ENCODE measurements at places on chromosomes 12 and 14. TPM values are rescaled to one million over a fixed set of nuclear protein-coding genes. Genes with fewer than 3 reads are reported as not detected.
A peak's percentile ranks its signal among the peaks of the same experiment; 100 is the strongest.

- no peaks in the 10 kb centered on the region for H3K36me3 ChIP-seq
- no peaks in the 10 kb centered on the region for H3K4me1 ChIP-seq
- H3K4me3 ChIP-seq = no peak overlapping the region
- H3K27me3 ChIP-seq = no peaks in the 10 kb centered on the region
Measured at GRCh38 chr14:29846339-29847055, 81.2 kb downstream of the PRKD1 start.

GRCh38 chr14:100302616-100303015, 3.6 kb downstream of the SLC25A29 start:
- H3K4me1 ChIP-seq = peaks cover 6% of the 10 kb centered on the region
- no peak overlapping the region for H3K4me3 ChIP-seq
- no peak overlapping the region for H3K27ac ChIP-seq
- H3K27me3 ChIP-seq = peaks cover 4% of the 10 kb centered on the region

GRCh38 chr14:72714871-72715214, 179.1 kb downstream of the DPF3 start:
- H3K4me3 ChIP-seq = no peak overlapping the region
- DNase-seq = peak; percentile 23

- no peak overlapping the region for H3K27ac ChIP-seq
- no peaks in the 10 kb centered on the region for H3K36me3 ChIP-seq
- no peak overlapping the region for H3K4me3 ChIP-seq
- DNase-seq = no peak
Measured at GRCh38 chr12:3165078-3165980, 88.2 kb downstream of the TSPAN9 start.

DNA sequence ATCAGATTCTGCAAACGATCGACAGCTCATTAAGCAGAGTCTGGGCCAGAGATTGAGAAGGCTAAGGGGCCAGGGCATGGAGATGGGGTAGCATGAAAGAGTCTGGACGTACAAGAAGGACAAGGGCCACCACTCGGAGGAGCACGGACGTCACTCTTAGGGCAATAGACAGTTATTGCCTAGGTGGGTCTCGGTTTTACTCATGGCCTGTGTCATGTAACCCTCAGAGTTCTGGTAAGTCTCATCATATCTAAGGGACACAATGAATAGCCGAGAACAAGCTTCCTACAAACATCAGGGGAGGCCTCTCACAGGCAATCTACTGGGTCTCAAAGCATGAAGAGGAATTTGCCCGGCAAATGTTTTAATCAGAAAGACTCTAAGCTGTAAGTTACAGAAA, 30.4 kb upstream of the ITPK1 start:
- no peaks in the 10 kb centered on the region for H3K27me3 ChIP-seq
- H3K27ac ChIP-seq = no peak overlapping the region
- no peak overlapping the region for H3K4me3 ChIP-seq
- DNase-seq = no peak

GRCh38 chr14:33556382-33557121, 394.3 kb downstream of the EGLN3 start:
- no peaks in the 10 kb centered on the region for H3K27me3 ChIP-seq
- DNase-seq = no peak
- H3K36me3 ChIP-seq = no peaks in the 10 kb centered on the region
- no peak overlapping the region for H3K4me3 ChIP-seq
- no peaks in the 10 kb centered on the region for H3K4me1 ChIP-seq

- no peaks in the 10 kb centered on the region for H3K27me3 ChIP-seq
- H3K27ac ChIP-seq = no peak overlapping the region
- H3K36me3 ChIP-seq = no peaks in the 10 kb centered on the region
- no peaks in the 10 kb centered on the region for H3K4me1 ChIP-seq
Measured at GRCh38 chr12:125549171-125549570, 483.9 kb downstream of the AACS start.

- no peaks in the 10 kb centered on the region for H3K36me3 ChIP-seq
- no peaks in the 10 kb centered on the region for H3K4me1 ChIP-seq
- H3K27ac ChIP-seq = no peak overlapping the region
- no peak overlapping the region for H3K4me3 ChIP-seq
- no peaks in the 10 kb centered on the region for H3K27me3 ChIP-seq
- DNase-seq = no peak
Measured at GRCh38 chr14:102481791-102482238, 27.8 kb downstream of the ANKRD9 start.

DNA sequence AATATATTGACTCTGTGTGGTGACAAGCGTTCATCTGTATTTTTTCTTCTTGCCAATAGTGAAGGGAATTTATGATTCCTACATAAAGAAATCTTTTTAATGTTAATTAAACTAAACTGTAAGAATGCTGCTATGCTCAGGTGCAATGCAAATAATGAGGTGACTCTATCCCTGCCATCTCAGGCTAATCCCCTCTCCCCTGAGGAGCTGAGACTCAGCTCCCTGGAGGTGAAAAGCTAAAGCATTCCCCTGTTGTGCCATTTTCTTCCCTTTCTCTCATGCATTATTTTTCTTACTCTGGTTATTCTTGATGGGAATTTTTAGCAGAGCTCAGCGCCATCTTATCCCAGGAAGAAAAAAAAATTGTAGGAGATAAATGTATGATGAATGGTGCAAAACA, 113.9 kb upstream of the FGD4 start:
- H3K27ac ChIP-seq = no peak overlapping the region
- H3K4me1 ChIP-seq = no peaks in the 10 kb centered on the region
- H3K36me3 ChIP-seq = no peaks in the 10 kb centered on the region

DNA sequence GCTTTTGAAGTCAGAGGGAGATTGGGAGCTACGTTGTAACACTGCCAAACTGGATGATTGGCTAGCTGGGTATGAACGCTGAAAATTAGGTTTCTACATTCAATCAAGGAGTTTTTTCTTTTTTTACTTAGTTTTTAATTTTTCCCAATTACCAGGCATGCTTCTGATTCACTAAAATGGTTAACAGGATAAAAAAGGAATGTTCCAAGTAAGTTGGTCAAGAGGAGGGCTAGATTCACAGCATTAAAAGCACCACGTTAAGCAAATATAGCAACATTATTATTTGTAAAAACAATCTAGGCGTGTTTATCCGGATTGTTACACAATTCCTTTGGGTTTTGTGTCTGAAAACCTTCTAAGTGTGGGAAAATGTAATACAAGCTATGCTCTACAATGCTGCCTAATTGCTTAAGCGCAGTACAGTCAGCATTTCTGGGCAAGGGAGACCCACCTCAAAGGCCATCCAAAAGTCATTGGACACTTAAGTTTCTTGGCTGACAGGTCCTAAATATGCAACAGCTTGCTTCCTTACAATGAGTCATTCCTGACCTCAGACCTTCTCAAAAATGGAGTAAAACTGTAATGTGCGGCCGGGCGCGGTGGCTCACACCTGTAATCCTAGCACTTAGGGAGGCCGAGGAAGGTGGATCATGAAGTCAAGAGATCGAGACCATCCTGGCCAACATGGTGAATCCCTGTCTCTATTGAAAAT, 1.2 kb downstream of the RPLP0 start:
- H3K4me3 ChIP-seq = peak overlapping the region; percentile 91
- H3K27me3 ChIP-seq = no peaks in the 10 kb centered on the region
- H3K4me1 ChIP-seq = peaks cover 47% of the 10 kb centered on the region

GRCh38 chr14:77912754-77913556, 113.0 kb downstream of the ADCK1 start:
- no peaks in the 10 kb centered on the region for H3K4me1 ChIP-seq
- H3K27ac ChIP-seq = no peak overlapping the region
- no peaks in the 10 kb centered on the region for H3K36me3 ChIP-seq
- DNase-seq = no peak

DNA sequence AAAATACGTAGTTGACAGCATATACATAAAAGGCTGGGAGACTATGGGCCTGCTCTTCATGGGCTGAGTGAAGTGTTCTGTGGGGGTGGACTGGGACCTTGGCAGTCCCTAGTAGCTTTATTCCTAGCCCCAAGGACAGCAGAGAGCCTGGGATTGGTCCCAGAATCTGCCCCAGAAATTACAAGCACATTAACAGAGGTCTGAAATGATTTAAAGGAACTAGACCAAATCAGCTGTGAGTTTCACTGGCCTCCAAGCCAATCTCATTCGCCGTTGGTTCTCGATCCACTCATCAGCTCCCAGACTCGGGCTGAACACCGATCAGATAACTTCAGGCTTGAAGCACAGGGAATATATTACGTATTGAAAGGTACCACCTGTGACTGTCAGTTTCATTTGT, 77.0 kb upstream of the PSMC1 start:
- no peak for DNase-seq
- H3K4me1 ChIP-seq = no peaks in the 10 kb centered on the region
- H3K27me3 ChIP-seq = no peaks in the 10 kb centered on the region
- H3K4me3 ChIP-seq = no peak overlapping the region

- DNase-seq = no peak
- H3K4me1 ChIP-seq = peaks cover 23% of the 10 kb centered on the region
- no peak overlapping the region for H3K27ac ChIP-seq
- H3K36me3 ChIP-seq = peaks cover 27% of the 10 kb centered on the region
- no peak overlapping the region for H3K4me3 ChIP-seq
- no peaks in the 10 kb centered on the region for H3K27me3 ChIP-seq
Measured at GRCh38 chr12:122976648-122976975, 1.6 kb downstream of the OGFOD2 start.

- DNase-seq = no peak
- no peaks in the 10 kb centered on the region for H3K4me1 ChIP-seq
- peaks cover 44% of the 10 kb centered on the region for H3K36me3 ChIP-seq
- H3K27ac ChIP-seq = no peak overlapping the region
- H3K4me3 ChIP-seq = no peak overlapping the region
- H3K27me3 ChIP-seq = no peaks in the 10 kb centered on the region
Measured at GRCh38 chr14:74826574-74826973, 49.4 kb downstream of the PROX2 start.

GRCh38 chr12:10829994-10830393, 3.8 kb upstream of the TAS2R10 start:
- no peaks in the 10 kb centered on the region for H3K27me3 ChIP-seq
- no peak for DNase-seq
- no peak overlapping the region for H3K27ac ChIP-seq
- H3K4me1 ChIP-seq = no peaks in the 10 kb centered on the region
- H3K4me3 ChIP-seq = no peak overlapping the region

DNA sequence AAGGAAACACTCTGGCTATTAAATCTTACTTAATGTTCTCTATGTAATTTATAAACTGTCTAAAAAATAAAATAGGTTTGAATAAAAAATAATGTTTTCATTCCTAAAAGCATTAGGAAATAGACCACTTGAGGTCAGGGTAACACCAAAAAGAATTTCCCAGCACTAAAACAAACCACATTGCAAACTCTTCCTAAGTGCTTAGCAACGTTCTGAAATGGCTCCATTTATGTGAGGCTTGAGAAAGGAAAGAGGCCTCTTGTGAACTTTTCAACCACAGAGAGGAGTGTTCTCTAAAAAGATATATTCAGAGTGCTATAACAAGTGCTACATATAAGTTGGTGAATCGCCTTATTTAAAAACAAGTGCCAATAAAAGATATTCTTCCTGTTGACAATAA, 42.7 kb downstream of the ALX1 start:
- no peak overlapping the region for H3K4me3 ChIP-seq
- H3K27me3 ChIP-seq = no peaks in the 10 kb centered on the region
- H3K4me1 ChIP-seq = no peaks in the 10 kb centered on the region
- DNase-seq = no peak
- no peak overlapping the region for H3K27ac ChIP-seq

GRCh38 chr14:75495882-75496281, 26.4 kb upstream of the BATF start:
- no peaks in the 10 kb centered on the region for H3K27me3 ChIP-seq
- H3K36me3 ChIP-seq = no peaks in the 10 kb centered on the region
- peaks cover 12% of the 10 kb centered on the region for H3K4me1 ChIP-seq

GRCh38 chr12:52710730-52711129, 7.4 kb upstream of the KRT77 start:
- no peak for DNase-seq
- H3K4me1 ChIP-seq = no peaks in the 10 kb centered on the region
- H3K27ac ChIP-seq = no peak overlapping the region
- no peak overlapping the region for H3K4me3 ChIP-seq
- peaks cover 37% of the 10 kb centered on the region for H3K27me3 ChIP-seq

GRCh38 chr14:54935958-54936357, 33.3 kb upstream of the GCH1 start:
- no peak overlapping the region for H3K4me3 ChIP-seq
- no peak for DNase-seq
- H3K4me1 ChIP-seq = no peaks in the 10 kb centered on the region
- no peak overlapping the region for H3K27ac ChIP-seq
- no peaks in the 10 kb centered on the region for H3K36me3 ChIP-seq

DNA sequence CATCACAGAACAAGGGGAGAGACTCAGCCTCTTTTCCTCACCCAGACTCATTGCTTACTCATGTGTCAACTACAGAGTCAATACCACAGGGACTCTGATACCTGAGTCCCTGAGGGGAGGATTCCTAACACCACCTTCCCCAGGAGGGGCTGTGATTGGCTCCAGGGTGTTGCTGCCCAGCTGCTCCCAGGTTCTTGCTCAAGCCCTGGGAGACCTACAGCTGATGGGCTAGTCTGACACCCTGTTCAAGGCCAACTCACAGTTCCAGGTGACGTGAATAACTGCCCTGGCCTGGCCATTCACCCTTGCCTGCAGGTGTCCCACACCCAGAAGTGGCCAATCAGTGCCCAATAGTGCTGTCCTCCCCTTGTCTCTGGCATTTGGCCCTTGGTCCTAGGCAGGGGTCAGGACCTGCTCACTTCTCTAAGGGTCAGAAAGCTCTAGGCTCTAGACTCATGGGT, 8.6 kb downstream of the SPRYD4 start:
- no peaks in the 10 kb centered on the region for H3K4me1 ChIP-seq
- no peaks in the 10 kb centered on the region for H3K36me3 ChIP-seq
- H3K4me3 ChIP-seq = no peak overlapping the region
- no peak for DNase-seq

DNA sequence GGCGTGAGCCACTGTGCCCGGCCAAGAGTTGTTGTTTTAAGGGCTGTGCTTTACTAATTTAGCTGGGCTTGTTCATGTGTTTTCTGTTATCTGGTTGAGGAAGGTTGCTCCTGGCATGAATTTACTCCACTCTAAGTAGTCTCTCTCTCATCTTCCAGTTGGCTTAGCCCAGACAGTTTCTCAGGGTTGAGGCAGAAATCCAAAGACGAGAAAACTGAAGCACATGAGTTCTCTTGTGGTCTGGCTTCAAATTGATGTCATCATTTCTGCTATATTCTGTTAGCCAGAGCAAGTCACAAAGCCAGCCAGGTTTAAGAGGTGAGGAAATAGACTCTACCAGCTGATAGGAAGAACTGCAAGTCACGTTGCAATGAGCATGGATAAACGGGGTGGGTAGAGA, 57.9 kb downstream of the E2F7 start:
- H3K27me3 ChIP-seq = no peaks in the 10 kb centered on the region
- H3K36me3 ChIP-seq = no peaks in the 10 kb centered on the region
- no peaks in the 10 kb centered on the region for H3K4me1 ChIP-seq
- H3K27ac ChIP-seq = no peak overlapping the region
- DNase-seq = no peak

ST8SIA1 gene
- 2.3 TPM for polyA plus RNA-seq

DEGS2 gene
- polyA plus RNA-seq = 2.1 TPM

PLEKHH1 gene
- polyA plus RNA-seq = 10.7 TPM

AKAP6 gene
- 1.4 TPM for polyA plus RNA-seq

SIX6 gene
- 0.05 TPM for polyA plus RNA-seq

CIT gene
- polyA plus RNA-seq = 2.6 TPM

CLEC4E gene
- polyA plus RNA-seq = 4.1 TPM

CD4 gene
- polyA plus RNA-seq = 50.9 TPM

PARPBP gene
- 6.6 TPM for polyA plus RNA-seq

BHLHE41 gene
- 9.8 TPM for polyA plus RNA-seq
